Stimulated activated CD8-positive, alpha-beta memory T cell treated with anti-CD3 and anti-CD28 coated beads, Interleukin-15, amount 100 ng/mL, for 4 hours (primary cell): ENCODE measurements at places on chromosomes 5 and 9.

DNA sequence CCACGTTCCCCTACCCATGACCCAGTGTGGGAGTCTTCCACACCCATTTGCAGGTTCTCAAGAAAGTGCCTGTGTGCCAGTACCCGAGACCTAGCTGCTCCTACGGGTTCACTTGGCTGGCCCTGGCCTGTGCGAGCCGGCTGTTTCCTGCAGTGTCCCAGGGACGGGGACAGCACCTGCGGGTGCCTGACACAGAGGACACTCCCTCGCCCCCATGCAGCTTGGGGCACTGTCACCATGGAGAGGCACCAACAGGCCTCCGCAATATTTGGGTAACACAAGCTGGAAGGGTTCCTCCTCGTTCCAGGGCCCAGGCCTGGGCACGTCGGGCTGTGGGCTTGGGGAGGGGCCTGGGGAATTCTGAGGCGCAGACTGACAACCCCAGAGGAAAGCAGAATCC, 41.4 kb downstream of the DUSP1 start:
- DNase-seq: no peak

DNA sequence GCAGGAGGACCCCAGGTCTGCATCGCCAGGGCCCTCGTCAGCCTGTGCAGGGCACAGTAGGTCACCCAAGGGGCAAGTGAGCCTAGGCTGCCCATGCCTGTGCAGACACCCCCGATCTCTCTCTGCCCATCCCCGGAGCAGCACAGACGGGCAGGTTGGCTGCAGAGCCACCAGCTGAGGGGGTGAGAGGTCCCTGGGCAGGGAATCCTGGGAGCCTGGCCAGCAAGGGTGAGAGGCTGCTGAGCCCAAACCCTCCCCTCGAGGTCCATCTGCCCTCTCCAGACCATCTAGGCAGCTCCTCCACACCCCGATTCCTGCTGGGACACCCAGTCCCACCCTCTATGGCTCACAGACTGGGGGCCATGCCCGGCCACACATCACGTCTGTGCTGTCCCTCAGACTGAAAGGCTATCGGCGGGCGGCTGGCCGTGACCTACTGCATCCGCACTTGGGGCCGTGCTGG, 2.8 kb upstream of the DPP7 start:
- DNase-seq: no peak

- DNase-seq: no peak
Measured at GRCh38 chr5:135211083-135211790, 177.2 kb upstream of the PITX1 start.

DNA sequence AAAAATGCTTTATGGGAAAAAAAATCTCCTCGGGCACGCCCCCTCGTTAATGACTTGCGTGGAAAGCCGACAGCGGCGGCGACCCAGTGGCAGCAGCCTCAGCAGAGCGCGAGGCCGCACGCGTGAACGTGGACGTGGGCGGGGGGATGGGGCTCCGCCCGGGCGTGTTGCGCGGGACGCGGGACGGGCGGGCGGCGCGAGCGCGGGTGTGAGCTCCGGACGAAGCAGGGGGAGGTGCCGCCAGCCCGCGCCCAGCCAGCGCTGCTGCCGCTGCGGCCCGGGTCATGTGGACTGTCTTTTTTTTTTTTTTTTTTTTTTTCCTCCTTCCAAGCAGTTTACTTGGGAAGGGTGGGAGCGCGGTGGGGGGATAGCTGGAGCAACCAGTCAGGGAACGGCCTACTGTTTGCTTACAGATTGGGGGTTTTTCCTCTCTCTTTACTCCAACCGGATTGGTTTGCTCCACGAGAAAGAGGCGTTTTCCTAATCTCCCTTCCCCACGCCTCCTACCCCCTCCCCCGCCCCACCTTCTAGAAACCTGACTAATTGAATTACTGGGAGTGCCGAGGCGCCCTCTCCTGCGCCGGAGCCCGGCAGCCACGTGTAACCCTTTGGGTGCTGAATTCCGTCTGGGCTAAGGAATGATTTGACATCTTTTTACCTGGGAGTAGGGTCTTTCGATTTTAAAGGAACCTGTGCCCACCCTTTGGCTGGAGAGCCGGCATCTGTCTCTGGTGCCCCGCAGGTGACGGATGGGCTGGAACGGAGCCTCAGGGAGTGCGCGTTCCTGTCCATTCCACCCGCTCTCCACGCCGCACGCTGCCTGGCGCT, 1.7 kb upstream of the EFNA5 start:
- DNase-seq: no peak

DNA sequence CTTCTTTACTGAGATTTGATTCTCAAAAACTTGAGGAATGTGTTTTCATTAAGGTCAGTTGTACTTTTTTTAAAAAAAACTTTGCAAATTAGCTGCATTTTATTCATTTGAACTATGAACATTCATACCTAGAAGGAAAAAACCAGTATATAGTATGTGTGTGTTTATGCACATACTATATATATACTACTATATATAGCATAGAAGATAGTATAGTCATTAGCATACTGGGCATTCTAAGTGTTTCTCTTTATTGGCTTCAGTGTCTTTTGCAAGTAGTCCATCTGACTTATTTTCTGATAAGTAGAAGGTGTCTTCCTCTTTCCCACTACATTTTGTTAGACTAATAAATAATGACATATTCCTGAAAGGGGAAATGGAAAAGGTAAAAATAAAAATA, 33.0 kb downstream of the ELOVL7 start:
- DNase-seq: no peak

GRCh38 chr5:71895546-71895945, 176.5 kb downstream of the CARTPT start:
- no peak for DNase-seq

DNA sequence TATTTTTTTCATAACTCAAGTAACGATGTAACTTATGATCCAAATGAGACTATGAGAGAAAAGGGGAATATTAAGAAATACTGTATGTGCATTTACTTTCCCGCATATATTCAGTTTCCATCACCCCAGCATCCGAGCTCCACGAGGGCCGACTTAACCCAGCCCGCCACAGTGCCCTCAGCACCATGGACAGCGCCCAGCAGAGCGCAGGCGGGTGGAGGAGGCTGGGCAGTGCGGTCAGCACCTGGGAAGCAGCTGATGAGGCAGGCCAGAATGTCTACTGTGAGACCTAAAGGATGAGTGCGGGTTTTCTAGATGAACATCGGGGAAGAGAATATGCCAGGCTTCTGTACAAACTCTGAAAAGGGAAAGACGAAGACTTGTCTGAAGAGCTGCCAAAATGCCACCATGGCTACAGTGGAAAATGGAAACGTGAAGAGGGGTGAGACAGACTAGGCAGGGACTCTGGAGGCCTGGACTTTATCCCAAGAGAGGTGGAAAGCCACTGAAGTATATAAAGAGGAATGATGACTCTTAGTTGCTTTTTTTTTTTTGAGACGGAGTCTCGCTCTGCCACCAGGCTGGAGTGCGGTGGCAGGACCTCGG, 34.5 kb upstream of the MED27 start:
- no peak for DNase-seq

DNA sequence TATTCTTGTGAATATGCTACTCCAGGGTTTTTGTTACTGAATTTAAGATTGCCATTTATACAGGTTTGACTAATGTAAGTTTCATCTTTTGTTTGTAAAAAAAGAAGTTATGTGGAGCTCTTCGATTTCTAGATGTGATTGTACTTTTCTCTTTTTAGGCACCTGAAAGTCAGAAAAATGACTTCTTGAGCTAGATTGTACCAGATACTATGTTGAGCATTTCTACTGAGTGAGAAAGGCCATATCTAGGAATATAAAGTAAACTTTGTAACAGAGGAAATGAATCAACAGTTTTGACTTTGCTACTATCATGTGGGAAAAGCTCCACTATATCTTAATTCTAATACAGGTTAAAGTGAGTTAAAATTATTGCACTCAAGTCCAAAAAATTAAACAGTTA, 25.1 kb downstream of the SMC5 start:
- no peak for DNase-seq
